Naive B cell (primary cell): ENCODE measurements at places on chromosomes 11 and 22. TPM values are rescaled to one million over a fixed set of nuclear protein-coding genes. Genes with fewer than 3 reads are reported as not detected.

- no peak for DNase-seq
- H3K27me3 ChIP-seq, result peaks cover 20% of the 10 kb centered on the region
These were observed 47.7 kb downstream of the PIWIL3 start for GRCh38 chr22:24726848-24727217.

DNA sequence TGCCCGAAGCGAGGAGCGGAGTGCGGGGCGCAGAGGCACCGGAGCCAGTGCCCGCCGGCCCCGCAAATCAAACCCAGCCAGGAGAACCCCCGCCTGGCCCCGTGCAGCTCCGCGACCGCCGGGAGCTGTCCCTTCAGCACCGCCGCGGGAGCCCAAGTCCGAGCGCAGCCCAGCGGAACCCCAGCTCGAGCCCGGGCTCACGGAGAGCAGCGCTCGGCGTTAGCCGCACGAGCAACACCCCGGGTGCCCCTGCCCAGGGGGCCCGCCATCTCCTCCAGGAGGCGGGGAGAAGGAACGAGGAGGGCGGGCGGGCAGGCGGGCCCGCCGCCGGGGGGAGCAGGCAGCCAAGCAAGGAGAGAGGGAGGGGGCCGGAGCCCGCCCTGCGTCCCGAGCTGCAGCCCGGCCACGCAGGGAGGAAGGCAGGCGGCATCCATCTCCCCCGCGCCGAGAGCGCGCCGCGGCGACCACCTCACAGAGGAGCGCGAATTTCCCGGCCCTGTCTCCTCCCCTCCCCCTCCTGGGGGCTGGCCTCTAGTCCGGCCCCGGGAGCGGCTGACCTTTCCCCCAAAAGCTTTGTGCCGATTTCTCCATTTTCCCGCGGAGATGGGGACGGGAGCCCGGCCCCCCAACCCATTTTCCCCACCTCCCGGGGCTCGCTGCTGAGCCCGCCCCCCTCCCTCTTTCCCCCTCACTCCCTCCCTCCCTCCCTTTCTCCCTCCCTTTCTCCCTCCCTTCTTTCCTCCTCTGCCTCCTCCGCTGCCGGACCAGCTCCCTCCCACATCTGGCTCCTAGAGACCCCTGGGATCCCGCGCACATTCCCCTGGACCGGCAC is 621 bp downstream of the KCNC1 start:
- no peak overlapping the region for H3K27ac ChIP-seq
- peaks cover 5% of the 10 kb centered on the region for H3K4me1 ChIP-seq
- H3K36me3 ChIP-seq, result no peaks in the 10 kb centered on the region
- H3K27me3 ChIP-seq, result peaks cover 47% of the 10 kb centered on the region
- no peak for DNase-seq
- no peak overlapping the region for H3K4me3 ChIP-seq

DNA sequence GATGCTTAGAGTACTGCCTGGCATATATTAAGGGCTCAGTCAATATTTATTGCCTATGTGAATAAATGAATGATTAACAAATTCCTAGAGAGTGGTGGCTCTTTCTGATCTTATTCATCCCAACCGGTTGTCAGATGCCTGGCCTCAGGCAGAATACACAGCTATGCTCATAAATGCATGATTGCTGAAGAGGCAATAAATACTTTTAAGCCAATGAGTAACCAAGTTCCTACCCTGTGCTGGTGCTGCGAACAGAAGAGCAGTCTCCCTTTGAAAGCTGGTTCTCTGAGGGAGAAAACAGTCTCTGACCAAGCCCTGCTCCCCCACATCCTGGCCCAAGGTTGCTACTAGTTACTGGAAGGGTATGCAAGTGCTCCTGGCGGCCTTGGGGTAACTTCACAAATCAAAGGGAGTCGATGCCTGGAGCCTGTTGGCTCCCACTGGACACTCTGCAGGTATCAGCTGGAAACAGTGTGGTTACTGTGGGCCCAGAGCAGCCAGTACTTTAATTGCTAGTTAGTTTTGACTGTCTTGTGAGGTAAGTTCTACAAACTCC is 2.8 kb downstream of the USH1C start:
- no peaks in the 10 kb centered on the region for H3K36me3 ChIP-seq
- H3K27ac ChIP-seq, result no peak overlapping the region
- H3K4me1 ChIP-seq, result peaks cover 4% of the 10 kb centered on the region
- H3K4me3 ChIP-seq, result no peak overlapping the region
- DNase-seq, result no peak

GRCh38 chr22:21587803-21588611 is 20.5 kb downstream of the UBE2L3 start:
- peaks cover 61% of the 10 kb centered on the region for H3K4me1 ChIP-seq
- H3K4me3 ChIP-seq, result peak overlapping the region; percentile 78
- peak overlapping the region; percentile 91 for H3K27ac ChIP-seq
- H3K36me3 ChIP-seq, result peaks cover under 1% of the 10 kb centered on the region
- H3K27me3 ChIP-seq, result no peaks in the 10 kb centered on the region

APOA5 gene
- not detected for polyA plus RNA-seq
